Stimulated activated CD4-positive, alpha-beta T cell treated with anti-CD3 and anti-CD28 coated beads, Interleukin-2, amount 100 ng/mL, for 4 hours (primary cell): ENCODE measurements at places on chromosomes 6 and 20.

- DNase-seq = no peak
Measured at GRCh38 chr6:170524172-170524502, 29.0 kb downstream of the PSMB1 start.

GRCh38 chr6:149317644-149318571 is at the start of gene TAB2:
TSS of gene TAB2 (plus strand) at chr6:149317712. CDS start at chr6:149369998, 52,286 bp downstream.
- DNase-seq = peak; percentile 86

- DNase-seq = no peak
Measured at GRCh38 chr6:104908031-104908887, 48.5 kb upstream of the HACE1 start.

- DNase-seq = no peak
Measured at GRCh38 chr6:24537771-24538385, 43.1 kb downstream of the ALDH5A1 start.

GRCh38 chr6:167255918-167256553 is 35.1 kb upstream of the UNC93A start:
- no peak for DNase-seq

GRCh38 chr6:125154118-125154760 is 666 bp downstream of the TPD52L1 start:
- no peak for DNase-seq

DNA sequence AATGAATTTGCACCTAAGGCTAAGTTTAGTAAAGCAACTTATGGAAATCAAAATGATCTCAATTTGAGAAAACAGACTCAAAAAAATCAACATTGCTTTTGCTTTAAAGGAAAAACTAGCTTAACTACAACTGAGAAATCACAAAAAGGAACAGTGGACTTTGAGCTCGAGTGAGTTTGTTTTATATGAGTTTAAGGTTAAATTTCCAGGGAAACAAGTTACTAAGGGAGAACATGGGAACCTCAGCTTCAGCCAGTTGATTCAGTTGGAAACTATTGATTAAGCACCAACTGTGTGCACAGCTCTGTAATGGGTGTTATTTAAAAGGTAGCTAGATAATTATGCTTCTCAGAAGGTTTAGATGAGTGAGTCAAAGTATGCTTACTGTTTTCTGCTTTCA is 85.7 kb downstream of the TBC1D7 start:
- DNase-seq = no peak

- DNase-seq = no peak
Measured at GRCh38 chr6:41191569-41191968, 9.4 kb downstream of the TREML2 start.

GRCh38 chr20:34891166-34892062 is 15.0 kb downstream of the ACSS2 start:
- peak; percentile 41 for DNase-seq

DNA sequence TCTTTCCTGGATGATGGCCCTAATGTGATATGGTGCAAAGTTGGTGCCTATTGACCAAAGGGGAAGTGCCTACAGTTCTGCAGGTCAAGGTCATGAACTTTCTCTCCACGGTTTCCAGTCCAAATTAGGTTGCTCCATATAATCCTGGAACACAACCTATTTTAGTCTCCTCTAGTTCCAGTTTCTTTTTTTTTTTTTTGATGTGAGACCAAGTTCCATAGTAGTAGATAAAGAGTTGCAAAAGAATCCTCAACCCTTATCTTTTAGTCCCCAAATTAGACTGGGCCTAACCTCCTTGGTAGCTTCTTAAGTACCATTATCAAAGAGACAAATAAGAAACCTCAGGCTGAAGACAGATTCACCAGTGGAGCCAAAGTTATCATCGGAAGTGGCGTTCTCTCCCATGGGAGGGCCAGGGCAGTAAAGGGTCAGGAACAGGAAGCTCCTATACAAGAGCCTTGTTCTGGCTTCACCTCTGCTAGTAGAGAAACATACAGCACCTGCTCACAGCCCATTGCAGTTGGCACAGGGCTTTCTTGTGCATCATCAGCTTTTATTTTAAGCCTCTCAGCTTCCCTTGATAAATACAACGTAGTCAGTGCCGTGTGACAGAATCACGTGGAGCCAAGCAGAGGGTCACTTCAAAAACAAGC is 132.2 kb upstream of the RREB1 start:
- no peak for DNase-seq

DNA sequence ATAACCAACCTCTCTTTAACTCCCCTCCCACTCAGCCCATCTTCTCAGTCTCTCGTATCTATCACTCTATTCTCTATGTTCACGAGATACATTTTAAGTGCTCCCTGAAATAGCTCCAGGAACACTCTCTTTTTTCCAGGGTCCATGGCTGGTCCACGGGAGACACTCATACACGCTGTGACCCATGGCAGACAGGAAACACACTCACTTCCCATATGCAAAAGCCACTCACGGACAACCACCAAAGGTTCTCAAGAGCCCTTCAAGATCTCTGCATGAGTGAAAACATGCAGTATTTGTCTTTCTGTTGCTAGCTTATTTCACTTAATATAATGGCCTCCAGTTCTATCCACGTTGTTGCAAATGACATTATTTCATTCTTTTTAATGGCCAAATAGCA is 71.4 kb upstream of the PCSK2 start:
- no peak for DNase-seq

DNA sequence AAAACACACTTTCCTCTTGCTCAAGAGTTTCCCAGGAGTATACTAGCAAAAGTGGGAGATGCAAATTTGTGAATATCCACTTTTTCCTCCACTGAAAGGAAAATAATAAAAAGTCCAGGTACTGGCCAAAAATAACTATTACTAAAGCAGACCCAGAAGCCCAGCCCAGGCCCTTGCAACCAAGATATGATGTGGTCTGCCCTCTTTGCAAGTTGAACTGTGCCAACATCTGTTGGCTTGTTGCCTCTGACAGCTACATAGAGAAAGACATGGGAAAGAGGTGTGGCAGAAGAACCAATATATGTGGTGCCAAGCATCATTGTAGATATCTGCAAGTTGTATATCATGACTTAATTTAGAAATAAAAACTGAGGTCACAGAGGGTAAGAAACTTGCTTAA is 78.4 kb upstream of the JAG1 start:
- DNase-seq = no peak

- no peak for DNase-seq
Measured at GRCh38 chr20:23287354-23288190, 63.0 kb upstream of the NXT1 start.

DNA sequence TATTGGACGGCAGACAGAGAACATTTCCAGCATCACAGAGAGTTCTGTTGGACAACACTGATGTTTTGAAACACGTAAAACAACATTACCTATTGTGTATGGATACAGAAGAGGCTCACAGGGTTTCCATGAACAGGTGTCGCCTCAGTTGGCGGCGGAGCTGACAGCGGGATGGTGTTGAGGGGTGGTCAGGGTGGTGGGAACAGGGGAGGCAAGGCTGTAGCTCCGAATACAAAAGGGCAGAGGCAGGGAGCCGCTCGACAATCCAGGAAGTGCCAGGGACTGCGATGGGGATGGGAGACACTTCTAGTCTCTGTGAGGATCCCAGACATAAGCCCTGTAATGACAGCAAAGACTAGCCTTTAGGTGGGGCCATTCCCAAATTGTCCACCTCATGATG is 14.5 kb upstream of the PI16 start:
- no peak for DNase-seq

DNA sequence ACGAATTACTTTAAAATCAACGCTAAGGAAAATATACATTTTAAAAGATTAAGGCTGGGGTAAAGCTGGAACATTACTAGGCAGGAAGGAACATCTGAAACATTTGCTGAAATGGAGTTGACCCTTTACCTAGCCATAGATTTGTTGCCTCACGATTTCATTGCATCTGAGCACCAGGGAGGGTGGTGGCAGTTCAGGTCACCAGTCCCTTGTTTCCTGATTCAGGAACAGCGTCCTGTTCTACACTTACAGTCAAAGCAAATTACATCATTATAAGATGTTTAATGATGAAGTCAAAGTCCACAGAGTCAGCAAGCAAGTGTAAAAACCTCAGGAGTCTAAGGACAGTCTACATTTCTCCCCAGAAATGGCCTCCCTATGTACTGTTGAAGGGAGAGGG is 9.0 kb upstream of the MICA start:
- DNase-seq = no peak

DNA sequence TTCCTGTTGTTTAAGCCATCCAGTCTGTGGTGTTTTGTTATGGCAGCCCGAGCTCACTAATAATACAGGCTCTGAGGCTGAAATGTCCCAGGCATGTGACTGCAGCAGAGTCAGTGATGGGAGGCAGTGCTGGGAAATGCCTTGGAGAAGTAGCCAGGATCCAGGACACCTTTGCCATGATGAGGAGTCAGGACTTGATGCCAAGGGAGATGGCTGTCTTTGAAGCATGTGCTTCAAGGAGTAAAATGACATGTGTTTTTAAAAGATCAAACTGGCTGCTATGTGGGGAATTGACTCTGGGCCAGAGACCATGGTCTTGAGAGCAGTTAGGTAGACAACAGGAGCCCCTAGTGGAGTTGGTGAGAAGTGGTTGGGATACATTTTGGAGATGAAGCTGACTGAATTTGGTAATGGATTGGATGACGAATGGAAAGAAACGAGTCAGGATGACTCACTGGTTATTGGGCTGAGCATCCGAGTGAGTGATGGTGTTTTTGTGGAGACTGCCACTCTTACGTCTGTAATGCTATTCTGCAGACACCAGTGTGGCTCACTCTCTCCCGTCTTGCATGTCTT is 322.2 kb downstream of the PLCB1 start:
- DNase-seq = no peak

GRCh38 chr20:56626367-56627121 is 2.6 kb upstream of the TFAP2C start:
- no peak for DNase-seq

DNA sequence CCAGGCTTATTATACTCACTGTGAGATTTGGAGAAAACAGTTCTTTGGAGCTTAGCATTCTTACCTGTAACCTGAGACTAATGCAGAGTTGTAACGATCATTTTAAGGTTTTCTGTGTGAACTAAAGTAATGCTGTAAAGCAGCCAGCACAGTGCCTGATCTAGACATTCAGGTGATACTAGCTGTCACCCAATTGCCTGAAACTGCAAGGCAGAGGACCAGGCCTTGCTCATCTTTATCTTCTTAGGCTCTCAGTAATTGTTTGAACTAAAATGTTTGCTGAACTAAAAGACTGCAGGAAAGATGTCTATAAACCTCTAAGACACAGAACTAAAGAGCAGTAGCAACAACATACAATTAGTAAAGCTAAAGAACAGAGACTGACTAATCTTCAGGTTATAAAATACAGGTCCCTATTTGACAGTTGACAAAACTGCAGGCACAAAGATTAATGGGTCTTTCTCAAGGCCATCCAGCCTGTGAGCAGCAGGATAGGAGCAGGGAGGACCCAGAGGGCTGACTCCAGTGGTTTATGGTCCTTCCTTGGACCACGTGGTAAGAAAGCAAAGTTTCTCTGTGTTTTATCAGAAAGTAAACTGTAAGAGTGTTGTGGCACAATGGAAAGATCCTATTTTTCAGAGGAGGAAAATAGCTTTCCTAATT is 31.4 kb downstream of the SMLR1 start:
- DNase-seq = no peak

GRCh38 chr6:38587766-38588362 is 51.9 kb downstream of the BTBD9 start:
- DNase-seq = no peak

- DNase-seq = no peak
Measured at GRCh38 chr6:141513830-141514229, 618.9 kb upstream of the GJE1 start.

- no peak for DNase-seq
Measured at GRCh38 chr6:151167034-151167433, 72.7 kb upstream of the AKAP12 start.
